Panc1 (cell line): ENCODE measurements at places on chromosomes 16 and 17. TPM values are rescaled to one million over a fixed set of nuclear protein-coding genes. Genes with fewer than 3 reads are reported as not detected.

The KRTAP16-1 gene
- not detected for total RNA-seq

The TP53TG3F gene
- total RNA-seq: 0.54 TPM

GRCh38 chr17:65121368-65121767 is 15.8 kb upstream of the RGS9 start:
- DNase-seq: no peak

GRCh38 chr16:87569601-87570571 is 32.4 kb upstream of the JPH3 start:
- no peak for DNase-seq

GRCh38 chr17:80559825-80560251 is 15.2 kb downstream of the RPTOR start:
- DNase-seq: no peak

DNA sequence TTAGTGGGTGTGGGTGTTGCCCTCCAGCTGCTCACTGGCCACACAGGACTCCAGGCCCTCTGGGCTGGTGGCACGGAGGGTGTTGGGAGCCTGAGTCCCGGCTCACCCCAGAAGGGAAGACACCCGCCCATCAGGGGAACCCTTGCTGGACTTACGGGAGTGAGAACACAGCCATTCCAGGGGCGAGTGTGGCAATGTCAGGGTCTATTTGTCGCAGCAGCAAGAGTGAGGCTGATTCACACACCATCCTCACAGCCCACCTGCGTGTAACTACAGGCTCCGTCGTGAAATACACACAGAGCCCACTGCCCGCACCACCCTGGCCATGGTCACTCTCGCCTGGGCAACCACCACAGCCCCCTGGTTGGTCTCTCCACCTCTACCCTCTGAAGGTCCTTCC is 17.8 kb upstream of the AATK start:
- no peak for DNase-seq

- no peak for DNase-seq
These were observed 489.6 kb downstream of the CDH13 start for GRCh38 chr16:83116274-83116892.

- DNase-seq: no peak
These were observed 42.9 kb upstream of the TNRC6C start for GRCh38 chr17:77915594-77916021.

DNA sequence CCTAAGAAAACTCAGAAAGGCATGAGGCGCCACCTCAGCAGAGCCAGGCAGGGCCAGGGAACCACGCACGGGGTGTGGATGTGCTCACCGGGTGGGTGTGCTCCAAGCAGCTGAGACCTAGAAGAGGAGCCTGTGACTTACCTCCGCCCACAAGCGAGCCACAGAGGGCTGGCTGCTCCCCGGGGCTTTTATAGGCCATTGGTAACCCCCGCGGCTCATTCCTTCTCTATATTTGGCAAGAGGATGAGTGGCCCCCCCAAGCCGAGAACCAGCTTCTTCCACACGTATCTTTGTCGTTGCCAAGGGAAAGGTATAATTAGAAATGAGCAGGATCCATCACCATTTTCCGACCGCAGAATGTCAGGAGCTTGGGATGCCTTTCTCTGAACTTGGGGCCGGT is at the start of gene MYH3:
TSS of gene MYH3 (minus strand) at position 162 of the 400 bp plus-strand sequence. CDS start 2,245 bp downstream, outside the sequence.
- DNase-seq: no peak

The LRRC37A gene
- total RNA-seq: 2.7 TPM

GRCh38 chr17:18070861-18071340 is 16.8 kb upstream of the DRG2 start:
- DNase-seq: no peak

The NPIPA2 gene
- 3.9 TPM for total RNA-seq

GRCh38 chr16:5349670-5350517 is 252.3 kb upstream of the EEF2KMT start:
- no peak for DNase-seq

GRCh38 chr17:40100419-40100668 is at the start of gene NR1D1:
Gene NR1D1, minus strand, starts transcription at chr17:40100589. Its CDS starts 495 bp downstream, at chr17:40100094.
- DNase-seq: no peak

- no peak for DNase-seq
These were observed 3.1 kb downstream of the CACNB1 start for GRCh38 chr17:39194089-39194984.

The PLLP gene
- 0.72 TPM for total RNA-seq

The LGALS9B gene
- total RNA-seq: not detected

The PCGF2 gene
- total RNA-seq: 43.9 TPM

The EPX gene
- total RNA-seq: not detected

- DNase-seq: no peak
These were observed 140.9 kb upstream of the PMFBP1 start for GRCh38 chr16:72312828-72313227.

DNA sequence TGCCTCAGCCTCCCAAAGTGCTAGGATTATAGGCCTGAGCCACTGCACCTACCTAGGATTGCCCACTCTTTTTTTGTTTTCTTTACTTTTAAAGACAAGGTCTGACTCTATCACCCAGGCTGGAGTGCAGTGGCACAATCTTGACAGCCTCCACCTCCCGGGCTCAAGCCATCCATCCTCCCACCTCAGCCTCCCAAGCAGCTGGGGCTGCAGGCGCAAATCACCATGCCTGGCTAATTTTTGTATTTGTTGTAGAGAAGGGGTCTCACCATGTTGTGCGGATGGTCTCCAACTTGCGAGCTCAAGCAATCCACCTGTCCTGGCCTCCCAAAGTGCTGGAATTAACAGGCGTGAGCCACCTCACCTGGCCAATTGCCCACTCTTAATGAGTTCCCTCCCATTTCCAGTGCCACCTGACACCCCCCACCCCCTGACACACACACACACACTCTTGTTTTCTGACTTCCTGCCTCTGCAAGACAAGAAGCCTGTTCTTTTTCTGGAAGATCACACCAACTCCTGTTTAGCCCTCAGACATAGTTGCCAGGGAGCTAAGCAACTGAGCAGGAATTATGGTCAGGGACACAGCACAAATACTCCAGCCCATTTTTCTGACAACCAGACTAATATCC is 2.6 kb downstream of the OVCA2 start:
- no peak for DNase-seq

DNA sequence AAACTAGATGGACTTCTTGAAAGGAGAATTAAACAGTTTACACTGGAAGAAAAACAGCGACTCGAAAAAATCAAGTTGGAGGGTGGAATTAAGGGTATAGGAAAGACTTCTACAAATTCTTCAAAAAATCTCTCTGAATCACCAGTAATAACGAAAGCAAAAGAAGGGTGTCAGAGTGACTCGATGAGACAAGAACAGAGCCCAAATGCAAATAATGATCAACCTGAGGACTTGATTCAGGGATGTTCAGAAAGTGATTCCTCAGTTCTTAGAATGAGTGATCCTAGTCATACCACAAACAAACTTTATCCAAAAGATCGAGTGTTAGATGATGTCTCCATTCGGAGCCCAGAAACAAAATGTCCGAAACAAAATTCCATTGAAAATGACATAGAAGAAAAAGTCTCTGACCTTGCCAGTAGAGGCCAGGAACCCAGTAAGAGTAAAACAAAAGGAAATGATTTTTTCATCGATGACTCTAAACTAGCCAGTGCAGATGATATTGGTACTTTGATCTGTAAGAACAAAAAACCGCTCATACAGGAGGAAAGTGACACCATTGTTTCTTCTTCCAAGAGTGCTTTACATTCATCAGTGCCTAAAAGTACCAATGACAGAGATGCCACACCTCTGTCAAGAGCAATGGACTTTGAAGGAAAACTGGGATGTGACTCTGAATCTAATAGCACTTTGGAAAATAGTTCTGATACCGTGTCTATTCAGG is 85.0 kb downstream of the C17orf58 start:
- no peak for DNase-seq

DNA sequence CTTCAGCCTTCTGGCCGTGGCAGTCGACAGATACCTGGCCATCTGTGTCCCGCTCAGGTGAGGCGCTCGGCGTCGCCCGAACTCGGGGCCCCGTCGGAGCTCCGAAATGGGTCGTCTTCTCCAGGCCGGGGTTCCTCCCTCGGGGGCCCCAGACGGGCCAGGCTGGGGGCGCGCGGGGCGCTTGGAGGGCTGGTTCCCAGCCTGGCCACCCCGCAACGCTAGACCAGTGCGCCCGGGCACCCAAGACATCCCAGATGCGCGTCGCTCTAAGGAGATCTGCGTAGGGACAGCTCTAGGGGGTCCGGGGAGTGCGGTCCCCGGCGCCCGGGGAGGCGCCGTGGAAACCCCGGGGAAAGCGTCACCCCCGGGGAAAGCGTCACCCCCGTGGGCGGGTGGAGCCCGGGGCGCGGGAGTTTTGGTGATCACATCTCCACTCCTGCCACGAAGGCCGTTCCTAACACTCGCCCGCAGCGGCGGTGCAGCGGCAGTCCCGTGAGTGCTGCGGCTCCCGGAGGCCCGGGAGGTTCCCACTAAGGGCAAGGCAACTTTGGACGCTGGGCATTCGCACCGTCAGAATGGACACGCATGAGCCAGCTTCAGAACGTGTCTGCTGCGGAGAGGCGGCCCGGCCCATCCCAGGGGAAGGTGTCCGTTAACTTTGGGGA is 729 bp downstream of the ADORA2B start:
- DNase-seq: no peak

The LRRC46 gene
- 1.9 TPM for total RNA-seq

GRCh38 chr17:79799538-79800324 is 2.9 kb upstream of the CBX8 start:
- no peak for DNase-seq

The COQ7 gene
- 39.6 TPM for total RNA-seq

DNA sequence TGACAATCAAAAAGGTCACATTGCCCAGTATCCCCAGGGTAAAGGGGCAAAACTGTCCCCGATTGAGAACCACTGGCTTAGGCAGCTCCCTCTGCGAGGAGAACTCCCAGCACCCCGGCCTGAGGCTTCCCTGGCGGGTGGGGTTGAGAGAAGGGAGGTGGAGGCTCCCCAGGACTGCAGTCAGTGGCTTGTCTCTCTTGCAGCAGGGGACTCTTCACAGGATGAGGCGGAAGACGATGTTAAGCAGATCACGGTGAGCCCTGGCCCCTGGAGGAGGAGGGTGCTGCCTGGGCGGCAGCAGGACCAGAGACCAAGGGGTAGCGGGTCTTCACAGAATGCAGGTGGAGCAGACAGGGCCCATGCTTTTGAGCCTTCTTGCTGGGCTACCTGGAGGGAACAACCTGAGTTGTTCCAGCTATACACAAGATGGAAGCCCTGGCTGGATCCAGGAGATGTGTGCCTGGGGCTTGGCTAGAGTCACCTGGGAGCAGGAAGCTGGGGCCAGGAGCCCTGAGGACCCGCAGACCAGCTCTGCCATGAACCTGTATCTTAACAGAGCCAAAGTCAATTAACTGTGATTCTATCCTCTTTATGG is 16.8 kb downstream of the POLR3E start:
- DNase-seq: no peak

DNA sequence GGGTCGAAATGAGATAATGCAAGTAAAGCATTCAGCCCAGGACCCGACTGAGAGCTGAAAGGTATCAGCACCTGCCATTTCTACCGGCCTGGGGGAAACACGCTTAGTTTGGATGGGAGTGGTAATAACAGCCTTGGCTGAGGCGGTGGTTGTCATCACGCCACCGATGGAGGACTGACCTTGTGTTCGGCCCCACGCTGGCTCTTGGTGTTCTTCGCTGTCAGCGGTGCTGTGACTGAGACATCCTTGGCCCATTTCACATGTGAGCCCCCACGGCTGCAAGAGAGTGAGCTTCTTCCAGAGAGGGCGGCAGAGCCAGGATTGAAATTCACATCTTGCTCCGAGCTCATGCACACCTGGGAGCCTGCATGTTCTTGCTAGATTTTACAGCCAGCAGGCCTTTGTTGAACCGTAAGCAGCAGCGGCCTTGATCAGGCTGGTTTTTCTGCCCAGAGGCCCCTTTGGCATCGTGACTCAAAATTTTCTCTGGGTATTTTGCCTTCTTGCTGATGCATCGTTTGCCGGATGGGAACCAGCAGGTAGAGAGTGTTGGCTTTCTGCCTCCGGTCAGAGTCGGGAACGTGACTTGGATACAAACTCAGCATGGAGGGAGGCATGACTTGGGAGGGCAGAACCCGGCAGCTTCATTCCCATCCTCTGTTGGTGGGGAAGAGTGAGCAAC is 341.5 kb downstream of the SNX29 start:
- DNase-seq: no peak

DNA sequence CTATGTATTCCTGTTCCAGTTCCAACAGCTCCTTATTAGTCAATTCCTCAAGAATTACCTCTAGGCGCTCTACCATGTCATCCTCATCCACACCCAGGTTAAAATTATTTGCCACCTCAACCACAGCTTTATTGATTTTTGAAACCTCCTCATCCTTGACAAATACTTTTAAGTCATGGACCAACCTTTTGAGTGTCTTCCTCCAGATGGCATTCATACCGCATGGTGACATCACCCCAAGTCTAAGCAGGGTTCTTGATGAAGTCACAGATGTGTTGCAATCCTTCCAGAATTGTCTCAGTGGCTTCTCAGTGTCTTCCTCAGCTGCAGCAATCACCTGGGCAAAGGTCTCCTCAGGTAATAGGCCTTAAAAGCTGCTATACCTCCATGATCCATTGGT is 40.1 kb downstream of the BCL7C start:
- no peak for DNase-seq

The AATK gene
- total RNA-seq: 3.7 TPM

GRCh38 chr17:77246110-77247047 is 105.6 kb downstream of the SEC14L1 start:
- no peak for DNase-seq

The TP53TG3C gene
- not detected for total RNA-seq

GRCh38 chr16:66045626-66046025 is 320.9 kb upstream of the CDH5 start:
- DNase-seq: no peak
